ENCODE measurements at places on chromosomes 16 and 17. TPM values are rescaled to one million over a fixed set of nuclear protein-coding genes. Genes with fewer than 3 reads are reported as not detected.

PYDC1 gene
- total RNA-seq, result not detected

NHERF2 gene
- total RNA-seq, result 113 TPM

SYT17 gene
- 2.8 TPM for total RNA-seq

HEATR9 gene
- not detected for total RNA-seq

PRSS36 gene
- 0.98 TPM for total RNA-seq

SEPTIN12 gene
- total RNA-seq, result 0.08 TPM

LRRC75A gene
- 1.1 TPM for total RNA-seq

HASPIN gene
- total RNA-seq, result 17.9 TPM

EEF2K gene
- total RNA-seq, result 15.0 TPM

STX1B gene
- 0.98 TPM for total RNA-seq

KATNIP gene
- total RNA-seq, result 17.4 TPM

SMPD3 gene
- 0.53 TPM for total RNA-seq

KRT15 gene
- 18.7 TPM for total RNA-seq

CA7 gene
- total RNA-seq, result not detected

CACNG1 gene
- total RNA-seq, result not detected

DDX5 gene
- total RNA-seq, result 557 TPM

DLG4 gene
- 18.1 TPM for total RNA-seq

HOXB6 gene
- 11.9 TPM for total RNA-seq

GPR142 gene
- total RNA-seq, result not detected

AIPL1 gene
- not detected for total RNA-seq

CTRB1 gene
- not detected for total RNA-seq

LRRC46 gene
- 0.32 TPM for total RNA-seq

CD19 gene
- not detected for total RNA-seq

TMEM106A gene
- 2.3 TPM for total RNA-seq

EPN2 gene
- total RNA-seq, result 9.3 TPM

PRAC1 gene
- total RNA-seq, result not detected

ABCA6 gene
- total RNA-seq, result 0.79 TPM

CFAP119 gene
- 21.3 TPM for total RNA-seq

SDK2 gene
- 0.03 TPM for total RNA-seq

NPIPB9 gene
- total RNA-seq, result 2.2 TPM

CALB2 gene
- 27.5 TPM for total RNA-seq

KAT2A gene
- total RNA-seq, result 23.5 TPM

CDH13 gene
- total RNA-seq, result 112 TPM

CD300H gene
- not detected for total RNA-seq

SLC16A6 gene
- total RNA-seq, result 0.79 TPM

ADAD2 gene
- 0.13 TPM for total RNA-seq

ATP2A3 gene
- total RNA-seq, result 0.79 TPM

HSPB9 gene
- not detected for total RNA-seq
